DMS79 treated with DMSO at 0.1 percent for 48 hours (cell line): ENCODE measurements at places on chromosomes 3 and 15.

DNA sequence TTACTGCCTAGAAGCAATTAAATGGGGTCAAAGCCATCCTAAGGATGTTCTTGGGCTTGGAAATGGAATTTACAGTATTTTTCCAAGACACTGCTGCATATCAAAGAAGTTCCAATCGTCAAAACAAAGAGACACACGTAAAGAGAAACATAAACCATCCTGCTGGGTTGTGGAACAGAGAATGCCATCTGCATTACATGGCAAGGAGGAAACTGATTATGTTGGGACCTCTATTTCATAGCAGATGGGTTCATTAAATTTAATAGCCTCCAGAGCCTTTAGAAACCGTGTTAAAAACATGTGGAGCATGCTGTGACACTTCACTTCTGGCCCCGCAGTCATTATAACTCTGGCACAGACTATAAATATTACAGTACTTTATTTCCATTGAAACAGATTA lies 154.6 kb downstream of the LRTM1 start:
- no peak for DNase-seq

DNA sequence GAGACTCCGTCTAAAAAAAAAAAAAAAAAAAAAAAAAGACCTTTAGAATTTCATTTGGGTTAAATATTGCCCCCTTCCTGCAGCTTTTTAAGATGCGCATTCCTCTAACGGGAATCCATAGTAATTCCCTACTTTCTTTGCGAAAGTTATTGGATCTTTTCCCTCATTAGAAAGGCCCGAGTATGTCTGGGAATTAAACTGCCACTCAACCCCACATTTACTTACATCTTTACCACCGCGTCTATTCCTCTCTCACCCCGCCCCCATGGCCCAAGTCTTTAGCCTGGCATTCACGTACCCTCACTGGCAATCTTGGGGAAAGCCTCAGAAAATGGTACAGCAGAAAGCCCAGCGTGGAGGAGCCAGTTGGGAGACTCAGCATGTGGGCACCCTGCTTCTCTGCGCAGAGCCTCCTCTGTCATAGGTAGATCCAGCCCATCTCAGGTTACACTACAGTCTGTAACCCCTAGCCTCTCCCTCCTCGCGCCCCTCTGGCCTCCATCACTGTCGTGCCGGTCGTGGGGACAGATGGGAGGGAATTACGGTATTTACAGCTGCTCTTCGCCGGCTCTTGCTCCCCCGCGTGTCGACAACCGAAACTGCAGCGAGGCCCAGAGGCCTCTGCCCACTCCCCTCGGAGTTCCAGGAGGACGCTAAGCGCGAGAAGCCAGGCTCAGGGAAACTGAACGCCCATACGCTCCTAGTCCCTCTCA lies 6.4 kb upstream of the ANKDD1A start:
- no peak for DNase-seq

DNA sequence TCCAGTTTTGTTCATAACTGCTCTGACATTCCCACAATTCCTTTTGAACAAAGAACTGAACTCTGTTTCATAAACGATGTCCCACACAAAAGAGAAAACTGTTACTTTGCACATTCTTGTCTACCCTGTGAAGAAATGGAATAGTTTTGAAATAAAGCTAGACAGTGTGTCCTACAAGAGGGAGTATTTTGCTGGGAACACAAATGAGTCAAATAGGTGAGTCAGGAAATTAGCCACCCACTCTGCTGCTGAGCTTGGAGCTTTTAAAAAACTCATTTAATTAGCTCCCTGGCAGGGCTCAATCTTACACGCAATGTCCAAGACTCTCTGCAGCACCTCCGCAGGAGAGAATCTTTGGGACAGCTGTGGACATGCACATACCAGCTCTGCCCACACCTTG lies 193.4 kb downstream of the SLC9A9 start:
- no peak for DNase-seq

- DNase-seq, result no peak
Measured at GRCh38 chr15:76200083-76200465, 111.2 kb downstream of the ETFA start.

DNA sequence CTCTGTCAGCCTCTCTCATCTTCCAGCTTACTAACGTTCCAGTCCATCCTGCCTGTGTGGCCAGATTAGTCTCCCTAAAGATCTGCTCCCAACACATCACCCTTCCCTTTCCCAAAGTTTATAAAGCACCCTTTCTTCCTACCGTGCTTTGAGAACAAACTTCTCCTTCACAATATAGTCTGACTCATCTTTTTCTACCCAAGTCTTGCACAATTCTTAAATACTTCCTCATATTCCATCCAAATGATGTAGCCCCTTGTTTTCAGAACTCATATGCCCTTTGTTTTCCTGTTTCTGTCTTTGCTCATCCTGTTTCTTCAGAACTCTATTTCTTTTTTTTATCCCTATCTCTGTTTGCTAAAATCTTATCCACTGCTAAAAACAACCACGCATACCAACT lies 326.8 kb downstream of the MFSD1 start:
- DNase-seq, result no peak

DNA sequence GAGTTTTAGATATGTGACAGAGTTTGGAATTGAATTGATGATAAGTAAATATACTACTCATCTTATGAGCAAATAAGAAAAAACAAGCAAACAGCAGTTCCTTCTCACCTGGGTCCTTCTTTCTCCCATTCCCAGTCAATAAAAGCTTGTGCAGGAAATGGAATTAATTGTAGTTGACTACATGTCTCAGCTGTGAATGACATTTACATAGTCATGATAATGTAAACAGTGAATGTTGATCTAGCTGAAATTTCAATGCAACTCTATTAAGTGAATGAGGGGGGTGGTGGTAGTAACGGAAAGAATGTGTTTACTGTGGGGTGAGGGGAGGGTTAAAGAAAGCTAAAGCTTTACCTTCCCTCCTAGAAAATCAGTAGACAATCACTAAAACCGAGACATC lies 76.2 kb downstream of the NFKBIZ start:
- no peak for DNase-seq

GRCh38 chr15:20106026-20106425 lies 435.6 kb downstream of the GOLGA6L6 start:
- DNase-seq, result no peak

DNA sequence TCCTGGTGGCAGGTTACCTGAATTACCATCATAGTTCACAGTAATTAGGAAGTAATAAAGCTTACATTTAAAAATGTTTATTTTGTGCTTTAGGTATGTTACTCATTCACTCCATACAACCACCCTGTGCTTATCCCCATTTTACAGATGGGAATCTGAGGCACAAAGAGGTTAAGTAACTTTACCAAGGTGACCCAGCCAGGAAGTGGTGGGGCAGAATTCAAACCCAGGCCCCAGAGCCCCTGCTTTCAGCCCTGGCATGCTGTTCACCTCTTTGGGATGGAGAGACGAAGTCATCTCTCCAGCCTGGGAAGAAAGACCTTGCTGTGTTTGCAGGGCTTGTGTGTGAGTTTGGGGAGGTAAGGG lies 285.6 kb upstream of the TPM1 start:
- no peak for DNase-seq

- no peak for DNase-seq
Measured at GRCh38 chr3:41575724-41576123, 376.4 kb downstream of the CTNNB1 start.

DNA sequence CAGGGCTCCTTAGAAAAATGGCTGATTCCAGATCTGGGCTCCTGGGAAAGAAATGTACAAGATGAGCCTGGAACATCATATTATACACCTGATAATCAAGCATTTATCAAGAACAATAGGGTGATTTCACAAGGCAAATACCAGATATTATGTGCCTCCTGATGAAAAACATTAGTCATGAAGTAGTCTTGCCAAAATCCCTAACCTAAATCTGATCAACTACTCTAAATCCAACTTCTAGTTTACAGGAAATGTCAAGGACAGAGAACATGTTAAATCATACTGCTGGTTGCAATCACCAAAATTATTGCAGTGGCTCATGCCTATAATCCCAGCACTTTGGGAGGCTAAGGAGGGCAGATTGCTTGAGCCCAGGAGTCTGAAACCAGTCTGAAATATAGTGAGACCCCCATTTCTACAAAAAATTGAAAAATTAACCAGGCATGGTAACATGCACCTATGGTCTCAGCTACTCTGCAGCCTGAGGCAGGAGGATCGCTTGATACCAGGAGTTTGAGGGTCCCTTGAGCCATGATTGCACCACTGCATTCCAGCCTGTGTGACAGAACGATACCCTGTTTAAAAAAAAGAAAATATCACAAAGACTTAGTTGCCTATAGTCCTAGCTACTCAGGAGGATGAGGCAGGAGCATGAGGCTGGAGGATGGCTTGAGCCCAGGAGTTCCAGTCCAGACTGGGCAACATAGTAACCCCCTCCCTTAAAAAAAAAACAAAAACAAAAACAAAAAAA lies 34.9 kb upstream of the ATP13A3 start:
- DNase-seq, result no peak

GRCh38 chr3:50408443-50408944 lies 49.2 kb upstream of the TMEM115 start:
- peak; percentile 4 for DNase-seq

DNA sequence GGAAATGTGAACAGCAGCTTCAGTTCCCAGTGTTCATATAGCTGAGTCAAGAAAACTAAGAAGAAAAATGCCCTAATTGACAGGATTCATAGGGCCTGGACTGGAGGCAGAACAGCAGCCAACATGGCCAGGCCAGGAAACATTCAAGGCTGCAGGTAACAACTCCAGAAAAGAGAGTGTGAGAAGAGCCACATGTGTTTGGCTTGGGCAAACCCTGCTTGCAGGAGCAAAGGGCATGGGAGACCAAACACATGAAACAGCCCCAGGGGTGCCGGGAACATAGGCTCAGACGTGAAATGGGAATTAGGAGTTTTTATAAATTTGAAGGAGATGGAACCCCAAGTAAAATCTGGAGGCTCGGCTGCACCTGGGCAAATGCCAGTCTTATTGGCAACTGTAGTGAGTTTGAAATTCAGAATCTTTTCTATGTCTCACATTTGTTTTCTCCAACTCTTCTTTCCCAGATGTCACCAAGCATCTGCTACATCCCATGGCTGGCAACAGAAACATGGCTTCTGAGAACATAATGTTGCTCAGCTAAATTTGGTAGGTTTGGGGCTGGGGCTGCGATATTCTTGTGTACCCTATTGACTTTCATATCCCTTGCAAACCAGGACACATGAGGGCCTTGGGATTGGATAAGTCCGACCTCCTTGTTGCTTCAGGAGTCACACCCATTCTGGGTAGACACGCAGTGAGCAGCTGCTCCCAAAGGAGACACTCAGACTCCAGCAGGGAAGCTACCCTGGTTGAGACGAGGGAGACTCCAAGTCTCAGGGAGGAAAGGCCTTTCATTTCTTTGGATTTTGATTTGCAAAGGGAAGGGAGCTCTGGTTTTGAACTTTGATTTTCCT lies 98.9 kb upstream of the CLSTN2 start:
- DNase-seq, result no peak

GRCh38 chr3:112111785-112112402 lies 21.2 kb downstream of the GCSAM start:
- DNase-seq, result peak; percentile 40

DNA sequence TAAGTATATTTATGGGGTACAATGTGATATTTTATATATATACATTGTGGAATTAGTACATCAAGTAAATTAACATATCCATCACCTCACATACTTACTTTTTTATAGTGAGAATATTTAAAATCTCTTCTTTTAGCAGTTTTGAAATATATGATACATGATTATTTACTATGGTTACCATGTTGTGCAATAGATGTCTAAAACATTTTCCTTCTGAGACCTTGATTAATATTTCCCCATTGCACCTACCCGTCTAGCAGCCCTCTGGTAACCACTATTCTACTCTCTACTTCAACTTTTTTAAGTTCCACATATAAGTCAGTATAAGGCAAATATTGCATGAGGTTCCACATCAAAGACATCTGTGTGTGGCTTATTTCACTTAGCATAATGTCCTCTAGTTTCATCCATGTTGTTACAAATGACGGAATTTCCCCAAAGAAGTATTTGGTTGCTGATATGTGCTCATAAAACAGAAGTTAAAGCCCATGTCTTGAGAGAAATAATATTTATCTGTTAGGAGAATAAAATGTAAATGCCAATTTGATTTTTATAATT lies 29.6 kb upstream of the NFKBIZ start:
- DNase-seq, result no peak

DNA sequence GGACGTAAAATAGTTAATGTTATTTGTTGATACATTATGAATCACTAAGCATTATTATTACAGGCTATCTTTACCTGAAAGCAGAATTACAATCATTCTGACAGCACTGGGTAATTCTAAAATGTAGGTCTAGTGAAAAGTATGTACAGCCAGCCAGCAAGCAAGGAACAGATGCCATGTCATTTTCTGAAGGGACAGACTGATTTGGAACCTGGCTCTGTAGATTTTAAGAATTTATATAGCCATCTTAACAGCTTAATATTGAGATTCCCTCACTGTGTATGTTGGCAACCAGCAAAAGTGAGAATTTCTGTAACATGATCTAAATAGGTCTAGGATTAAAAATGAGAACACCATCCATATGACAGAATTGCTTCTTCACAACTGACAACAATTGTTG lies 359.4 kb downstream of the ZIC4 start:
- DNase-seq, result no peak

DNA sequence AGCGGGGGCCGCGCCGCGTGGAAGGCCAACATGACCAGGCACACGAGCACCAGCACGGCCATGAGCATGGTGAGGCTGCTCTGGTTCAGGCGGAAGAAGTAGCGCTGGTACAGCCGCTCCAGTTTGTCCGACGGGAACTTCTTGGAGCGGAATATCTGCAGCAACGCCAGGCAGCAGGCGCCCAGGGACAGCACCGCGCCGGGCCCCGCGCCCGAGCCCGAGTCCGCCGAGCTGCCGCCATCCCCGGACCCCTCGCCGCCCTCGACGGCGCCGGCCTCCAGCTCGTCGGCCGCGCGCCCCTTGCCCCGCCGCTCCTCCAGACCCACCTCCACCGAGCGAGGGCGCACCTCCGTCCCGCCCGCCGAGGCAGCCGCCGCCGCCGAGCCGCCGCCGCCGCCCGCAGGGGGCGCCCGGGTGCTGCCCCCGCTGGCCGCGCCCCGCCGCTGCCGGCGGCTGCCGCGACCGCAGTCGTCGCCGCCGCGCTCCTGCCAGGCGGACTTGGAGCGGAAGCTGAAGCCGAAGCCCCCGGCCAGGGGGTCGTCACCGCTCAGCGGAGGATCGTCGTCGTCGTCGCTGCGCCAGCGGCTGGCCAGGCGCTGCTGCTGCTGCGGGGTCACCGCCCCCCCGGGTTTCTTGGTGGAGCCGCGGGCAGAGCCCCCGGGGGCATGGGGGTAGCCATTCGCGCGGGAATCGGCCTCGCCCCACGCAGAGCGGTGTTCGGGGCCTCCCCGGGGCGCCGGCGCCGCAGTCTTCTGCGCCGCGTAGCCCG lies 957 bp downstream of the ADCY5 start:
- DNase-seq, result no peak

GRCh38 chr15:66677336-66677735 lies 24.7 kb upstream of the SMAD6 start:
- no peak for DNase-seq

DNA sequence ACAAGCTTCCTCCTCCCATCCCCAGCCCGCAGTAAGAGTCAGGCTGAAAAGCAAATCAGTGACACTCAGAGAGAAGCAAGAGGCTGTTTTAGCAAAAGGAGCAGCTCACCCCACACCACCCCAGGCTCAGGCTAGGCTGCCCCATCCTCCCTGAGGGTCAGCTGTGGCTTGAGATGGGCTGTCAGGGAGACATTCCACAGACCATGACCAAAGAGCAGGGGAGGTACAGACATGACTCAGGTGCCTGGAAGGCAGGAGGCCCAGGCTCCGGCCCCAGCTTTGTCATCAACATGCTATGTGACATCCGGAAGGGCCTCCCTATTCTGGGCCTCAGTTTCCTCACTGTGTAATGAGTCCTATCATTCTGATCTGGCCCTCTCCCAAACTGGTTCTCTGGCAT lies 24.7 kb downstream of the HCN4 start:
- DNase-seq, result no peak

GRCh38 chr3:194874206-194874605 lies 188.5 kb downstream of the FAM43A start:
- no peak for DNase-seq
